Fibroblast of skin of right quadriceps (primary cell): ENCODE measurements at places on chromosomes 1 and 21.

GRCh38 chr1:206772243-206772937 is at the start of gene IL10:
TSS of gene IL10 (minus strand) at chr1:206772494. CDS start at chr1:206772435, 59 bp downstream.
- no peak for DNase-seq

DNA sequence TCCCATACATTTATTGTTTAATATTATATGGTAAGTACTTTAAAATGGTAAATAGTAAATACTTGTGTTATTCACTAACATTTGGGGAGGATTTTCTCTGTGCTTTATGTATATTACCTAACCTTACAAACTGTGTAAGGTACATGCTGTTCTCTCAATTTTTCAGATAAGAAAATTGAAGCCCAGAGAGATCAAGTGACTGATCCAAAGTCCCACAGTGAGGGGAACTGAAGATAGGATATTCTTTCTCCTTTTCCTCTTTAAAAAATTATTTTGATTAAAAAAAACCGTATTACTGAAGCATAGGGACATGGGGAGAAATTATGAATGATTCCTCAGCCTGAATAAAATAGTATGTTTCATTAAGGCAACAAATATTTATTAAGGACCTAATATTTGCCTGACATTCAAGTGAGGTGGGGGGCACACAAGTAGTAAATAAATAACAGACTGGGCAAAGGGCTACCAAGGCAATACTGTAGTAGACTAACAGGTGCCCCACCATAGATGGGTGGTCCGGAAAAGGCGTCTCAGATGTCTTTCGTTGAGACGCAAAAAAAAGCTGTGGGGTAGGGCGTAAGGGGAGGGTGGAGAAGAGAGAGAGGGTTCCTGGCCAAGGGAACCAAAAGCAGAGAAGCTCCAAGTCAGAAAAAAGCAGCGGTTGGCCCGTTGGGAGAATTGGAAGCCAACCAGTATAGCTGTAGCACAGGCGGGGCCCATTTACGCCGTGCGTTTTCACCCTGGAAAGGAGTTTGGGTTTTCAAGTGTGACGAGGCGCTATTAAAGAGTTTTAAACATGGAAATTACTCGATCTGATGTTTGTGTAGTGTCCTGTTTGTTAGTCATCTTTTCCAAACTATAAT is 944 bp upstream of the AGO3 start:
- peak; percentile 39 for DNase-seq

- DNase-seq: no peak
These were observed 466.2 kb downstream of the USP25 start for GRCh38 chr21:16196001-16196400.

DNA sequence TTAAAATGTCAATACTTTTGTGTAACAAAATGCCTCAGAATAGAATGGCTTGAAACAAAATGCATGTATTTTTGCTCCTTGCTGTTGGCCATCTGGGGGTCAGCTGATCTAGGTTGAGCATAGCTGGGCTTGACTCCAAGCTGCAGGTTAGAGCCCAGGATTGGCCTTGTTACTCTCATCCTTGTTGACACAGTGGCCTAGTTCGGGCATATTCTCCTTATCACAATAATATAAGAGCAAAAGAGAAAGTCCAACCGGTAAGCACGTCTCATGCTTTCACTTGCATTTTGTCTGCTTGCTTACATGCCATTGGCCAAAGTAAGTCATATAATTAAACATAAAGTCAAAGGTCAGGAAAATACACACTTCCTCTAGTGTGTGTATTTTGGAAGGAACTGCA is 456.2 kb downstream of the KCNT2 start:
- DNase-seq: no peak

- peak; percentile 49 for DNase-seq
These were observed 32.5 kb upstream of the ASPM start for GRCh38 chr1:197178998-197179397.

- DNase-seq: peak; percentile 41
These were observed 29.8 kb downstream of the UCK2 start for GRCh38 chr1:165857046-165857801.

GRCh38 chr1:29237129-29237821 is 953 bp downstream of the PTPRU start:
- peak; percentile 63 for DNase-seq

GRCh38 chr1:22645931-22646330 is 2.5 kb downstream of the C1QC start:
- no peak for DNase-seq
